NCI-H2081 treated with DMSO at 0.1 percent for 48 hours (cell line): ENCODE measurements at places on chromosomes 5 and 9.

GRCh38 chr9:77705636-77706035 lies 57.5 kb upstream of the GNA14 start:
- DNase-seq: no peak

- no peak for DNase-seq
Observed at GRCh38 chr9:95450171-95451064, 66.4 kb downstream of the PTCH1 start.

- DNase-seq: no peak
Observed at GRCh38 chr9:135939351-135940265, 21.6 kb downstream of the UBAC1 start.

DNA sequence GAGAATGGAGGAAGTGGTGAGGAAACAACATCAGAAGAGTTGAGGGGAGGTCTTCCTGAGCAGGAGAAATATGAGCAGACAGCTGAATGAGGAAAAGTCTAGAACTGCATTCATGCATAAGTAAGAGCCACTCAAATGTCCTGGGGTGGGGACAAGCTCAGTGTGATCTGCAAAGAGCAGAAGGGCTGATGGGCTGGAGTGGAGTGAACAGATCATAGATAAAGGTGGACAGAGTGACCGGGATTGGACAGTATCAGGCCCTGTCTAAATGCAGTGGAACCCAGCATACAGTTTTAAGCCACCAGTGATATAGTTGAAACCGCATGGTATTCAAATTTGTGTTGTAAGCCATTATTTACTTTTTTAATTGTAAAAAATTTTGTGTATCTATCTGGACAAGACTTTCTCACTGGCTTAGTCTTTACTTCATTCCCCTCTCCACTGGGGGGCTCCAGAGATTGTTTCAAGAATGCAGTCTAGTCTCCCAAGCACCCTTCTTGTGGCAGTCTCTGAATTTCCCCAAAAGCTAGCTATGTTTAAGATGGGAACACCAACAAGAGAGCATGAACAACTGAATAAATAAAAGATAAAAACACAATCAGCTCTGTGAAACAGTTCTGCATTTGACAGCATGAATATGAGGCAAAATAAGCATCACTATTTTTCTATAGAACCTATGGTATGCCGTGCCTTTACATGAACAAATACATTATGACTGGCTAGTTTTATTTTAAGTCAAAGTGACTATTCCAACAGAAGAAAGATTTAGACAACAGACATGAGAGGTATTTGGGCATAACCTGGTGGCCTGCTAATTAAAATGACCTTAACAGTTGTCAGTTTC lies 10.7 kb upstream of the STK32A start:
- DNase-seq: no peak

DNA sequence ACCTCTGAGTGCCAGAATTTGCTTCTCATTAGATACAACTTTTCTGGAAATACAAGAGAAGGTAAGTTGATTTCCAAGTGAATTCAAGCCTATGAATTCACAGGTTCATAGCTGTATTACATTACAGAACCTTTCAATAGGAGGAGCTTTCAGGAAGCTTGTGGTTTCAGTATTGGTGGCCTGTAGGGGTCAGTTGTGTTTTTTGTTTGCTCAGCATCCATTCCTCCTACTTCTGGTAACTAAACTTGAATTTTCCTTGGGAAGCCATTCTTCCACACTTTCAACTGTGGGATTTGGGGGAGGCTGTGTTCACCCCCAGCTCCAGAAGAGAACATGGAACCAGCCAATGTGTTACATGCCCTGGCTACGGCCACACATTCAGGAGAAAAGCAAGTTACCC lies 5.6 kb upstream of the CYSTM1 start:
- DNase-seq: no peak

DNA sequence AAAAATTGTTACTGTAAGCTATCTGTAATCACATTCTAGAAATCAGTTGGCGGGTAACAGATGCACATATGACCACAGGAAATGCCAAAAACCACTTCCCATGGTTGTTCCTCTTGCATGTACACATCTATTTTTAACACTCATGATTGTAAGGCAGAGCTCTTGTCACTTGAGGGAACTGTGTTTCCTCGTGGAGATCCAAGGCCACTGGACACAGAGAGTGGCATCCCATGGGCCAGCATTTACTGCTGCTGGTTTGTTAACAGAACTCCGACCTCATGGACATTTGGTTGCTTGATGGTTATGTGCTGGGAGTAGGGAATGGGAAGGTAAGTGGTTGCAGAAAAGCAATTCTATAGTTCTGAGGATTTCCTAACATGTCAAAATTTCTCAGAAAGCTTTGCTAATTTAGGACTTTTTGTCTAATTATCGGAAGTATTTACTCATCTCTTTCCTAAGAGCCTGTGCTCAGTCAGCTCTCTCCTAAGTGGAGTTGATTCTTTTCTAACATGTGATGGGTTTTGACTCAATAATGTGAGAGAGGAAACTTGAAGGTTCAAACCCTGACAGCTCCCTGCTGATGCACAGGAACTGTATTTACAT lies 202.0 kb upstream of the NR3C1 start:
- no peak for DNase-seq

DNA sequence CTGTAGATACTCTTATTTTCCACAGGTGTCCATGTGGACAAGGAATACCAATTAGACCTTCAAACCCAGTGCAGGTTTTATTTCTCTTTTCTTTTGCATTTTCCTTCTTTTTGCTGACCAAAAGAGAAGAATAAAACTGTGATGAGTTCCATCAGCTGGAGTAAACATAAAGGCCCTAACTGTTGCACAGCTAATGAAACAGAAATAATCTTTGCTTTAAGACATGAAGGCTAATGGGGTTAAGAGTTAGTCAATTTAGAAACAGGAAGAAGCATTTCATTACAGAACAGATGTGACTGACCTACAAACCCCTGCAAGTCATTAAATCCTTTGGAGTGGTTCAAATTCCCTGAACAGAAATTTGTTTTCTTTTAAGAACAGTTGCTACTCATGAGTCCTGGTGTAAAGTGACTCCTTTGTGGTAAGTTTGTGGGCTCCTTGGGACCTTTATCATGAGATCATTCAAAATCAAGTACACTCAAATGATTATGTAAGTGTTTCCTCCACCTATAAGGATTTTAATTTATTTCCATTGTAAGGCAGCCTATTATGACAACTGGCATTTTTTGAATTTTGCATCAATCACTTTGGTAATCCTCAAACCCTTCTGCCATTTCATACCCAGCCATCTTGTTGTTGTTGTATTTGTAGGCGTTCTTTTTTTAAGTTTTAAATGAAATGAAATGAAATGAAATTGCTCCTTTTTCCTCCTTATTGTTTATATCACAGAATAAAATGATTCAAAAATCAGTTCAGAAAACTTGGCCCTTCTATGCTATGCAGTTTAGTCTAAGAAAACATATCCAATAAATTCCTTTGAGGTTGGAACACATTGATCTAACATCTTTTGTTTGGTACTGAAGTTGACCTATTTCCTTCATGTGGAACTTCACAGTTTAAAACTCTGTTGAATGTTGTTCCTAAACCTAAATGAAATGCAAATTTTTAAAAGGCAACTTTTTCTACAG lies 1.3 kb downstream of the MINAR2 start:
- DNase-seq: no peak

DNA sequence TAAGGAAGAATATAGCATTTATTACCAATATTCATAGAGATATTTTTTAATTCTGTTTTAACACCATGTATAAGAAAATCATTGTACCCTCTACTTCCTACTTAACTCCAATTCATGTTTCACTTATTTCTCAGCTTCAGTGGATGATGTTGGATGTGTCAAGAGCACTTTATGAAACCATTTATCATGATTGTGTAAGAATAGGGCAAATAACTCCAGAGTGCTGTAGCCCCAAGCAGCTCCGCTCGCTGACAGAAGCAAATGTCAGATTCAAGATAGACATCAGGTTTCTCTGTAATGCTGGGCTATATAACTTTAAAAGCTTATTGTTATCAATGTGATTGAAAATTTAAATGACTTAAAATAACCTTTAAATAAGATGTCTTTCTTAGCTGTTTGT lies 50.4 kb downstream of the MAST4 start:
- no peak for DNase-seq

- DNase-seq: no peak
Observed at GRCh38 chr5:74231697-74232096, 408.8 kb downstream of the ENC1 start.

DNA sequence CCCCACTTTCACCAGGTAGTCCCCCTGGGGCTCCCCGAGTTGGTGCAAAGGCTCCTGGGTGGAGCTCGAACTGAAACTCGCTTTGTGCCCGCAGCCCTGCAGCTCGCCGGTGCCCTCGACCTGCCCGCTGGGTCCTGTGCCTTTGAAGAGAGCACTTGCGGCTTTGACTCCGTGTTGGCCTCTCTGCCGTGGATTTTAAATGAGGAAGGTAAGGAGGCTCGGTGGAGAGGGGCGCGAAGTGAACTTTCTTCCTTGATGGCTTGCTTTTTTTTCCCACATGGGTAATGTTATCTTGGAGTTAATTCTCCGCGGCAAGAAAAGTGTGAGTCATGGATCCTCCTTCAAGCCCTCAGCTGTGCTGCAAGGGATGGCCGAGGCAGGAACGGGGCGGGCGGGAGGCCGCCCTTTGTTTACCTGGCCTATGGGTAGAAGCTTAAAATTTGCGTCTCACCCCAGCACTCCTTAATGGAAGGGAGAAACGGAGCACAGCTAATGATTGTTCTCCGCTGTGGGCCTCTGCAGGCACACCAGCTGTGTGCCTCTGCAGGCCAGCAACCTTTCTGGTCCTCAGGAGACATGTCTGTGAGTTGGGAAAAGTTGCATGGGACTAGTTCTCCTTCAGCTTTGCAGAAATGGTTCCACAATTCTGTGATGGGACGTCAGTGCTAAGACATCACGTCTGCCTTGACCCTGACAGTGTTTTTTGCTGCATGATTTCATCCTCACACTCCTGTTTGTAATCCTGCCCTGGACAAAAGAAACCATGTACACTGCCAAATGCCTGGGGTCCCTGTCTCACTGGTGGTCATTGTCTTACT lies 1.1 kb downstream of the MAMDC2 start:
- DNase-seq: no peak

DNA sequence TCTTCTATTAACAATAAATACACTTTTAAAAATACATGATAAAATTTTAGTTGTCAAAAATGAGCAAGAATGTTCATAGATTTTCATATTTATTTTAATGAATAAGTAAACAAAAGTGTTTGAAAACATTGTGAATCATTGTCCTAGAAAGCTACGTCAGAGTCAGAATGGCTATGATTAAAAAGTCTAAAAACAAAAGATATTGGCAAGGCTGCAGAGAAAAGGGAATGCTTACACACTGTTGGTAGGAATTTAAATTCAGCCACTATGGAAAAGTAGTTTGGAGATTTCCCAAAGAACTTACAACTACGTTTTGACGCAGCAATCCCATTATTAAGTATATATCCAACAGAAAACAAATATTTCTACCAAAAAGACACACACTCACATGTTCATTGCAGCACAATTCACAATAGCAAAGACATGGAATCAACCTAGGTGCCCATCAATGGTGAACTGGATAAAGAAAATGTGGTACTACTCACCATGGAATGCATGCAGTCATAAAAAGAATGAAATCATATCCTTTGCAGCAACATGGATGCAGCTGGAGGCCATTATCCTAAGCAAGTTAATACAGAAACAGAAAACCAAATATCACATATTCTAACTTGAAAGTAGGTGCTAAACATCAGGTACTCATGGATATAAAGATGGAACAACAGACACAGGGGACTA lies 49.2 kb upstream of the FBXL17 start:
- DNase-seq: no peak

DNA sequence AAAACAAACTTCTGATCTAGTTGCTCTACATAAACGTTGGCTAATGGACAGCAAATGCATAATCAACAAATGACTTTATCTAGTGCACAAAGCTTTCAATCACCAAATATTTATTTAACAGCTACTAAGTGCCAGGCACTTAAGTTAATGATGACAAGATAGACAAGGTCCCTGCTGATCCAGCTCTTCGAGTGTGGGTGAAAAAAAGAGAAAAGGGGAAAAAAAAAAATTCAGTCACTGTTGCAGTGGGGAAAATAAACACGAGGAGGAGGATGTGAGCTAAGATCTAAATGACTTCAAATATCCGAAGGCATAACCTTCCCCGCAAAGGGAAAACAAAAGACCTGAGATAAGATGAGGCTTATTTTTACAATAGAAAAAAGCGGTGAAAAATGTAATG lies 9.6 kb downstream of the PSIP1 start:
- DNase-seq: peak; percentile 65

DNA sequence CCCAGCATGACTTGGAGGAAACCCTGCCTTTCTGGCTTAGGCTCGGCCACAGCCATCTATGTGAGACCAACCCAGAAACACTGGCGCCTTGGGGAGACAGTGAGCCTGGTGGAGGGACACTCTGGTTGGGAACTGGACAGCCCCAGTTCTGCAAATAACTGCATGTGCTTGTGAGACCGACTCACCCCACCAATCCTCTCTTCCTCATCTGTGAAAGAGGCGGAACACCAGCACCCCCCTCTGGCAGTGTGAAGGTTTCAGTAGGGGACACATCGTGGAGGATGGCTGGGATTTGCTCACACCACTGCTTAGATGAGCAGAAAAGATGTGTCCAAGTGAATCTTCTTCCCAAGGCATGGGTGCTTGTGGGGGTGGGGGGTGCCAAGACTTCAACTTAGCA lies 43.4 kb upstream of the N4BP3 start:
- no peak for DNase-seq

- DNase-seq: no peak
Observed at GRCh38 chr5:96157841-96158291, 196.2 kb upstream of the ELL2 start.

DNA sequence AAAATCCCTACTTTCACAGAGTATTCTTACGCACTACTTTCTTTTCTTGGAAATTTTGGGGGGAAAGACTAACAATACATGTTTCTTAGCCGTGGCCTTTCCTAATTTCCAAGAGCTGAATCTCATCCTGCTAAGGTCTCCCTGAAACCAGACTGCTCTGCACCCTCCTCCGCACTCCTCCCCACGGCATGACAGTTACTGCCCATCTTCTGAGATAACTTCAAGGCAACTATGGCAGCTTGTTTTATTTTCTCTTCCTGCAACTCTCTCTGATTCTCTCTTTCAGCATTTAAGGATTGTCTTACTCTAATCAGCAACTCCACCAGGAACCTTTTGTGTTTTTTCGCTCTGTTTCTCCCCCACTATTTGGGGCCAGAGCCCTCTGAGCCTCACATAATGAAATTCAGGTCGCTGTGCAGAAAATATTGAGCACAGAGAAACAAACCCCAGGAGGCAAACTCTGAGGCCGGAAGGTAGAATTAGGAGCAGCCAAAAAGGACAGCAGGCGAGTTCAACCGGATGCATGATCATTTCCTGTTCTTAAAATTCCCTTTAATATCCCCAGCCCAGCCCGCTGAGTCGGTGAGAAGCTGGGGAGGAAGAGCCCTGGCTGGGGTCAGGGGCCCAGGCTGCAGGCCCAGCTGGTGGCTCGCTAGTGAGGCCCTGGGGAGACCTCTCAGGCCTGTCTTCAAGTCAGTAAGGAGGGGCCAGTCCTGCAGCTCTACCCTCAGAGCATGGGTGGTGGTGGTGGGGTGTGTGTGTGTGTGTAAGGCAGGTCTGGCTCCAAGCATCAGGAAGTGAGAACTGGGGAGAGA lies 213.6 kb upstream of the S1PR3 start:
- DNase-seq: no peak

GRCh38 chr9:132672413-132672690 lies 2.1 kb downstream of the GTF3C4 start:
- no peak for DNase-seq
